CD8-positive, alpha-beta memory T cell (primary cell): ENCODE measurements at places on chromosomes 16 and 17. TPM values are rescaled to one million over a fixed set of nuclear protein-coding genes. Genes with fewer than 3 reads are reported as not detected.

DNA sequence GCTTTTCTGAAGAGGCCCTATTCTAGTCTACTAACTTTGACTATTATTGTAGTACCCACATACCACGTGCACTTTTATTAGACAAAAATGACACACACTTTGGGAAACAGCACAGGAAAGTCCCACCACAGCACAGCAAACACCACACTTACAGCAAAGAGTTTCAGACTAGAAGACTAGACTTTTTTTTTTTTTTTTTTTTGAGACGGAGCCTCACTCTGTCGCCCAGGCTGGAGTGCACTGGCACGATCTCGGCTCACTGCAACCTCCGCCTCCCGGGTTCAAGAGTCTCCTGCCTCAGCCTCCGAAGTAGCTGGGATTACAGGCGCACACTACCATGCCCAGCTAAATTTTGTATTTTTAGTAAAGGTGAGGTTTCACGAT is 20.1 kb downstream of the YWHAE start:
- no peaks in the 10 kb centered on the region for H3K36me3 ChIP-seq
- H3K4me1 ChIP-seq, result peaks cover 83% of the 10 kb centered on the region
- no peak overlapping the region for H3K4me3 ChIP-seq
- DNase-seq, result no peak
- H3K27ac ChIP-seq, result no peak overlapping the region
- H3K27me3 ChIP-seq, result no peaks in the 10 kb centered on the region

DNA sequence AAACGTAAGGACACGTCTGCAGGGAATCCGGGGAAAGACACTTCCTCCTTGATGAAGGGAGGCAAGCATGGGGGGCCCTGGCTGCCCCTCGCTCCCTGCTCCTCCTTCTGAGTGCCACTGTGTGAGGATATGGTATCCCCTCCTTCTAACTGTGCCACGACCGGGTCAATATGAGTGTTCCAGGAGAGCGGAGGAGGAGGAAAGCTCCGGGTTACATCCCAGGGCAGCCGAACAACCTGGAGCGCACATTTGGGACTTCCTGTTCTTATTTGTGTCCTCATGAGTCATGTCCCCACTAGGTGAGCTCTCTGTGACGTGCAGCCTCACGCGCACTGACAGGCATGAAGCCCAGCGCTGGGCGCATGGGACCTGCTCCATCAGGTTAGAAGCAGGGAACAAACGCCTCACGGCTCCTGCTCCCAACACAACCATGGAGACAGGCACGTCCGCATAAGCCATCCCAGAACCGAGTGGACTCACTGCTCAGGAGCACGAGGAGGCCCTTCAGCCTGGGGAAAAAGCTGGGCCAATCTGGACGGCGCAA is 92.9 kb upstream of the DNAH17 start:
- peaks cover 21% of the 10 kb centered on the region for H3K4me1 ChIP-seq
- no peak for DNase-seq
- H3K4me3 ChIP-seq, result no peak overlapping the region
- H3K27ac ChIP-seq, result no peak overlapping the region
- peaks cover 20% of the 10 kb centered on the region for H3K36me3 ChIP-seq

DNA sequence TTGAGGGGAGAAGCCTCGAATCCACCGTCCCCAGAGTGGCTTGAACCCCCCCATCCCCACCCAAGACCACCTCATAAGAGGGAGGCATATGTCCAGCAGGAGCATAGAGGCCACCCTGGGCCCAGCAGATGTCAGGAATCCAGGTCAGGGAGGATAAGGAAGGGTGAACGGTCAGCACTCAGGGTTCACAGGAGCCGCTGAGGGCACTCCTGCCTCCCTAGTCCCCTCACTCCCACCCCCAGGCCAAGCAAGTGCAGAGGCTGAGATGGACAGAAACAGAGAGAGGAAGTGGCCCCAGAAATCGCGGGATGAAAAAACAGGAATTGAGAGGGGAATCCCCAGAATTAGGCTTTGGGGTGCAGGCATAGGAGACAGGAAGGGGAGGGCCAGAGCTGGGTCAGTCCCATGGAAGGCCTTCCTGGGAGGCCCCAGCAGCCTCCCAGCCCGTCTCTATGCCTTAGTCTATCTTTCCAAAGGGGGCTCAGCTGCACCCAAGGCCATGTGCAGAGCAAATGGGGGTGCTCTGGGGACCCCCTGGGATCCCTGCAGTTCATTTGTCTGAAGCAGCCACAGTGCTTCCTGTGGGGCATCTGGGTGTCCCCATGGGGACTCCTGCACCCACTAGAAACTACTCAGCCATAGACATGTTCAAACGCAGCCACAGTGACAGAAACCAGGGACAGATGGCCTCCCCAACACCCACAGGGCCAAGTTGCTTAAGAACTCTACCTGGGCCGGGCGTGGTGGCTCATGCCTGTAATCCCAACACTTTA is 1.7 kb downstream of the CMTM3 start:
- peak overlapping the region; percentile 59 for H3K27ac ChIP-seq
- peaks cover 16% of the 10 kb centered on the region for H3K36me3 ChIP-seq
- DNase-seq, result no peak

- no peak overlapping the region for H3K4me3 ChIP-seq
- H3K4me1 ChIP-seq, result no peaks in the 10 kb centered on the region
- H3K36me3 ChIP-seq, result no peaks in the 10 kb centered on the region
- DNase-seq, result no peak
- no peak overlapping the region for H3K27ac ChIP-seq
- H3K27me3 ChIP-seq, result no peaks in the 10 kb centered on the region
These were observed 442.6 kb downstream of the SHISA9 start for GRCh38 chr16:13344001-13344400.

DNA sequence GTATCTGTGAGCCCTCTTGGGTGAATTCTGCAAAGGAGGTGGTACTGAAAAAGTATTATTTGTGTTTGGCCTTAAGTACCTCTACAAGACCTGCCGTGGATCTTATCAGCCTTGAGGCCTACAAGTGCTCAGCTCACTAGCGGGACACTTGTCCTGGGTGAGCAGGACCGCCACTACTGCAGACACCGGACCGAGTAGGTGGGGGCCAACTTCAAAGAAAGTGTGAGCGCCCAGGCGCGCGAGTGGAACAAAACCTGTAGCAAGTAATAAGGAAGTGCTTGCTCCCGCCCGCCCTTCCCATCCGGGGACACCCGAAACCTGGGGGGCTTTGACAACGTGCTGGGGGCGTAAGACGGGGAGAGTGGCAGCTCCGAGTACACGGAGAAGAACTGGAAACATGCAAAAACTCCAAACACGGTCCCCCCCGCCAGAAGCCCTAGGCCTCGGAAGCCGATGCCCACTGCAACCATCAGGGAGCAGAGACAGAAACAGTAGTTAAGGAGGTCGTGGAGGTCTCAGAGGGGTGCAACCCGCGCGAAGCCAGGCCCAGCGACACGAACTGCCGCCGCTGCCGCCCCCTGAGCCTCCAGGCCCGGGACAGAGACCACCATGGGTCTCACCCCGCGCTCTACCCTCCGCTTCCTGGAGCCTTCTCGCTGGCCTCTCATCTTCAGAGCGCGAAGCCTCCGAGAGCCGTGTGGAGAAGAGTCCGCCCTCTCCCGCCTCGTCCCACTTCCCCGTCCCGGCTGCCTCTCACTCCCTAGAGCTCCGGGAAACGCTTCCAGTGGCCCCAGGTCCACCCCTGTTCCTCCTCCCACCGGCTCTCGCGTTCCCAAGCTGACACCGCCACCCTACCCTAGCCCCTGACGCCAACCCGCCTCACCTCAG is 537 bp downstream of the CNOT1 start:
- no peaks in the 10 kb centered on the region for H3K27me3 ChIP-seq
- H3K4me3 ChIP-seq, result peak overlapping the region; percentile 84
- H3K36me3 ChIP-seq, result peaks cover 2% of the 10 kb centered on the region

DNA sequence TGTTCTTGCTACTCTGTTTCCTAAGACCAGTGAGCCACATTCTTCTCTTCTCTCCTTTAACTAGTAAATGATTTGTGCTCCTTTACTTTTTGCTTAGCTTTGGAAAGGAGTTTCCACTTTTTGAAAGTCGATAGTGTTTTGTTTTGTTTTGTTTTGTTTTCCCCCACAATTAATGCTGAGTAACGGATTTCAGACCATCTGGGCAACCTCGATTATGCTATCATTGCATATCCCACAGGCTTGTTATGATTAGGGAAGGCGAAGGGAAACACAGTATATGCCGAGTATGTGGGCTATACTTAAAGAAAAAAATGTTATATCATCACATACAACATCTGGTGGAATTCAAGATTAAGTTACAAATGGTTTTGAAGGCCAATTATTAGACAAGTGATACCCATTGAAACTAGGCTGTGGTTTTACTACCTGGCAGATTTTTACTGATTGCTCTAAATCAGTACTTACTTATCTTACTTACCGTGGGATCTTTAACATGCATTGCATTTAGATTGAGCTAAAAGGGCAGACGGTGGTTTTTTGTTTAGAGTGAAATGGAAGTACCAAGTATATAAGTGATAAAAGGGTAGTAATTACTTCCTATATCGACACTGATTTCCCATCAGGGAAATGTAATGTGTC is 361.3 kb upstream of the SOX9 start:
- H3K4me3 ChIP-seq, result no peak overlapping the region
- H3K27ac ChIP-seq, result no peak overlapping the region
- no peaks in the 10 kb centered on the region for H3K4me1 ChIP-seq

- no peak overlapping the region for H3K4me3 ChIP-seq
- no peaks in the 10 kb centered on the region for H3K27me3 ChIP-seq
- peaks cover 35% of the 10 kb centered on the region for H3K36me3 ChIP-seq
- H3K4me1 ChIP-seq, result peaks cover 5% of the 10 kb centered on the region
- H3K27ac ChIP-seq, result no peak overlapping the region
- DNase-seq, result no peak
These were observed 4.9 kb downstream of the CDK5RAP3 start for GRCh38 chr17:47975823-47976205.

DNA sequence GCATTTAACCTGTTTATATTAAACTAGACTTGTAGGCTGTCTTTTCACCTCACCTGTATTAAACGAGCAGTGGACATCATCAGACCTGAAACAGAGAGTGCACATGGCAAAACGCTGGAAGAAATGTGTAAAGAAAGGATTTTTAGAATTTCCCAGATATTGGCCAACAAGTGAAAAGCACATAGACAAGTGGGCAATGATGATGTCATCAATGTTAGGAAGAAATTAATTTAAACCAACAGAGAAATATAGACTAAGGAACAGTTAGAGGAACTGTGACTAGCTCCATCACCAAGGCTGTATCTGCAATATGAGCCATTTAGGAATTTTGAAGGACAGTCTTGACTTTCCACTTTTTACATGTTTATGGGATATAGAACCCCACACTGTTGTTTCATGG is 67.1 kb upstream of the SLC12A3 start:
- H3K4me1 ChIP-seq, result no peaks in the 10 kb centered on the region
- no peaks in the 10 kb centered on the region for H3K36me3 ChIP-seq
- H3K27ac ChIP-seq, result no peak overlapping the region
- no peaks in the 10 kb centered on the region for H3K27me3 ChIP-seq

DNA sequence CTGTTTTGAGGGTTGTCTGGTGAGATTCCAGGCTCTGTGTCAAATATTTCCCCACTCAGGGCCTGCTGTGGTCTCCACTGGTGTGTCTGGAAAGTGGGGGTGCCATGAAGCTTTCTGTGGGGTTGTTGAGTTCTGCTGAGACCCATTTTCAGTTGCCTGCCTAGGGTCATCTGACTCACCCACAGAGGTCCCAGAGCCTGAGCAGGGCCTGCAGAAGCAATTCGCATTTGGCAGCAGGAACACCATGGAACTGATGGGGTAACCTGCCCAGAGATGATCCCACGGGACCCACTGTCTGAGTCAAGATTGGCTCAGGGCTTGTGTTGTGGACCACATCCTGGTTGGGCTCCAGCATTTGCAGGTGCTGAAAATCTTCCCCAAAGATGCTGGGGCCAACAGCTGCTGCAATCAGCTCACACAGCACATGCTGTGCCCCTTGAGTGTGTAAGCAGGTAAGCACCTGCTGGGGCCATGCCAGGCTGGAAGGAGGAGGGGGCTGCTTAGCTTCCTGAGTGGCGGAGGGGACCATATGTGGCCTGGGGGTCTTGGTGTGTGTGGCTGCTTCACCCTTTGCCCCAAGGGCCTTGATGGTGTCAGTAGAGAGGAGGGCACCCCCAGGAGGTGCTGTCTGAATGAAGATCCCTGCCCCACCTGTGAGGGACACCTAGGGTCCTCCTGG is 1726.1 kb downstream of the TP53TG3F start:
- no peaks in the 10 kb centered on the region for H3K27me3 ChIP-seq
- H3K36me3 ChIP-seq, result no peaks in the 10 kb centered on the region
- no peak overlapping the region for H3K27ac ChIP-seq
- DNase-seq, result no peak

DNA sequence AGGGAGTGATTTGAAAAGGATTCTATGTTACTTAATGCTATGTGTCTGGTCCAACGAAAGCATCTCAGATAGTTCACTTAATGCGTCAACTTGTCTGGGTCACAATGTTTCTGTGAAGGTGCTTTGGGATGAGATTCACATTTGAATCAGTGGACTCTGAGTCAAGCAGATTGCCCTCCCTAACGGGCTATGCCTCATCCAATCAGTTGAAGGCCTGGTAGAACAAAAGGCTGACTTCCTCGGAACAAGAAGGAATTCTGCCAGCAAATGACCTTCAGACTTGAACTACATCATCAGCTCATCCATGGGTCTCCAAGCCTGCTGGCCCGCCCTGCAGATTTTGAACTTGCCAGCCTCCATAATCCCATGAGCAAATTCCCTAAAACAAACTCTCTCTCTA is 15.2 kb downstream of the EMP2 start:
- H3K4me3 ChIP-seq, result no peak overlapping the region
- H3K27ac ChIP-seq, result no peak overlapping the region
- no peaks in the 10 kb centered on the region for H3K27me3 ChIP-seq
- no peaks in the 10 kb centered on the region for H3K4me1 ChIP-seq
- no peaks in the 10 kb centered on the region for H3K36me3 ChIP-seq

DNA sequence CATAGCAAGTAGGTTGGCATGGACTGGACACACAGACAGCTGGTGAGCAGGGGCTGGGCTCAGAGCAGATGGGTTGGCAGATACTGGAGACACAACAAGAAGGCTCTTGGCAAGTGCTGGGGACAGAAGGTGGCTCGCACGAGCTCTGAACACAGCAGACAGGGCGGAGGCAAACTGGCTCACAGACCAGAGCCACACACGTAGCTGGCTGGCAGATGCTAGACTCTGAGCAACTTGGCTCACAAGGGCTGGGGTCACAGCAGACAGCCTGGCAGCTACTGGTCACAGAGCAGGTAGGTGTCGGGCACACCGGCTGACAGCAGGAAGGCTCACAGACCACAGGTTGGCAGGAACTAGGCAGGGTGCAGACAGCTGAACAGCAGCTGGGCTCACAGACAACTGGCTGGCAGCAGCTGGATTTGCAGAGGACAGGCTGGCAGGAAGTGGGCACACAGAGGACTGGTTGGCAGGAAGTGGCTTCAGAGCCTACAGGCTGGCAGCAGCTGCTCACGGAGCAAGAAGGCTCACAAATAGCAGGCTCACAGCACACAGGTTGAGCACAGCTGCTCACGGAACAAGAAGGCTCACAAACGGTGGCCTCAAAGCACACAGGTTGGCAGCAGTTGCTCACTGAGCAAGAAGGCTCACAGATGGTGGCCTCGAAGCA is 725 bp downstream of the KRTAP16-1 start:
- no peaks in the 10 kb centered on the region for H3K36me3 ChIP-seq
- no peaks in the 10 kb centered on the region for H3K27me3 ChIP-seq
- H3K27ac ChIP-seq, result peak overlapping the region; percentile 55
- DNase-seq, result peak; percentile 92
- H3K4me3 ChIP-seq, result peak overlapping the region; percentile 35
- H3K4me1 ChIP-seq, result peaks cover 48% of the 10 kb centered on the region

- no peak overlapping the region for H3K27ac ChIP-seq
- no peak for DNase-seq
These were observed 55.4 kb downstream of the CFDP1 start for GRCh38 chr16:75377729-75378386.

The GCGR gene
- total RNA-seq, result not detected

The ACOX1 gene
- 36.1 TPM for total RNA-seq

The MLKL gene
- 13.9 TPM for total RNA-seq

The CHST4 gene
- not detected for total RNA-seq

The TBC1D3H gene
- not detected for total RNA-seq

The BCL6B gene
- total RNA-seq, result 0.59 TPM

The NOG gene
- 0.44 TPM for total RNA-seq
